Panc1 (cell line): ENCODE measurements at places on chromosomes 3 and 15. TPM values are rescaled to one million over a fixed set of nuclear protein-coding genes. Genes with fewer than 3 reads are reported as not detected.

The ABI3BP gene
- 0.21 TPM for total RNA-seq

The CCK gene
- total RNA-seq = not detected

The KIF7 gene
- 6.5 TPM for total RNA-seq

GRCh38 chr3:81911221-81911620 is 149.8 kb upstream of the GBE1 start:
- no peaks in the 10 kb centered on the region for H3K36me3 ChIP-seq
- H3K4me1 ChIP-seq = no peaks in the 10 kb centered on the region
- H3K4me3 ChIP-seq = no peak overlapping the region
- H3K27ac ChIP-seq = no peak overlapping the region

DNA sequence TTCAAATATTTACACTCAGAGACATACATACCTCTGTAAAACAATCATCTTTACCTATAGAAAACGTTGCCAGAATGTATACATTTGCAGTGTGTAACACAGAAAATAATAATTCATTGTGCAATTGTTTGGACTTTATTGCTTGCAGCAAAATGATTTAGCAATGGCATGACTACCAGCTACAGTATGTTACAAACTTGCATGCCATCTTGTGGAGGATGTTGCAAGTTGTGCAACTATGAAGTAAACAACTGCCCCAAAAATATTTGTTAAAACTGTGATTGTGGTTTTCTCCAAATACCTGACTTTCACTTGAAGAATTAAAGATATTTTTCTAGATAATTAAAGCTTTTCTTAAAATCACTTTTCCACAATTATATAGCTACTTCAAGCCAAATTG is 27.1 kb upstream of the C3orf49 start:
- H3K4me1 ChIP-seq = no peaks in the 10 kb centered on the region
- H3K4me3 ChIP-seq = no peak overlapping the region
- no peaks in the 10 kb centered on the region for H3K36me3 ChIP-seq
- no peaks in the 10 kb centered on the region for H3K27me3 ChIP-seq
- H3K27ac ChIP-seq = no peak overlapping the region
